ENCODE measurements at places on chromosomes 13 and 19.

DNA sequence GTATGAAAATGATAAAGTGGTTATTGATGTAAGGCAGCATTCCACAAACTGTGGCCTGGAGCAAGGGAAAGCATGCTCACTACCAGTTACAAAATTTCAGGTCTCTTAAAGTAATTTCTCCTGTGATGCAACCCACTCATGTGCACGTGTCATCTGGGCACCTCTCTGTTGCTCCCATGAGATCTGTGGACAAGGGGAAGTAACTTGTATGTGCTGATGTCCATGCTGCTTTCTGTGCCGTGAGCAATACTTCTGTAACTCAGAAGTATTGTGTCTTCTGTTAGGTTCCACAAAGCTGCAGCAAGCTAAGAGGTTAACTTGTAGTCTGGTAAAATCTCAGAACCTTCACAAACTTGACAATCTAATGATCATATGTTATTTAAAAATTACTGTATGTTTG is 930.0 kb upstream of the SLITRK6 start:
- no peak for DNase-seq

GRCh38 chr19:3276341-3276799 is 51.9 kb downstream of the CELF5 start:
- DNase-seq: peak; percentile 74

DNA sequence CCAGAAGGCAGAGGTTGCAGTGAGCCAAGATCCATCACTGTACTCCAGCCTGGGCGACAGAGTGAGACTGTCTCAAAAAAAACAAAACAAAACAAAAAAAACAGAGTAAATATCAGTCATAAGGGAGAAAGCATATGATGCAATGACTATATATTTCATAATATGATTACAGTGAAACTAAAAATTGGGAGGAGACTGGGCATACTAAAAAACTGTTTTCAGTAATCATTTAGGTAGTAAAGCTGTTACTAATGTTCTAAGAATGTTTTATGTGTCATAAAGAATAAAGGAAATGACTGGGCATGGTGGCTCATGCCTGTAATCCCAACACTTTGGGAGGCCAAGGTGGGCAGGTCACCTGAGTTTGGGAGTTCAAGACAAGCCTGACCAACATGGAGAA is 15.9 kb downstream of the ZNF573 start:
- DNase-seq: no peak

DNA sequence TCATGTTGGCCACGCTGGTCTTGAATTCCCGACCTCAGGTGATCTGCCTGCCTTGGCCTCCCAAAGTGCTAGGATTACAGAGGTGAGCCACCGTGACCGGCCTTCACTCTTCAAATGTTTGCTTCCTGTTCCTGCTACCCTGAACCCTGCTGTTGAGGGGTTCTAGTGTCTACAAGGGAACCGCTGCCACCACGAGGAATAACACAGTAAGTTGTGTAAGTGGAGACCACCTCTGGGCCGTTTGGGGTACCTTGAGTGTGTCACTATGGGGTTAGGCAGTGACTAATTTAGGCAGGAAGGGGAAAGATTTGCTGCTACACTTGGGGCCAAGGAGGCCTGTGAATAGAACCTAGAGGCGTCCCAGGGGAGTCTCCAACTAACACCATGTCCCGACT is 2.2 kb upstream of the MYADM start:
- no peak for DNase-seq

- no peak for DNase-seq
Measured at GRCh38 chr19:10180459-10180858, 14.3 kb downstream of the DNMT1 start.

- no peak for DNase-seq
Measured at GRCh38 chr19:48934837-48935236, 1.3 kb downstream of the DHDH start.

GRCh38 chr19:20968092-20968491 is 45.0 kb downstream of the ZNF85 start:
- no peak for DNase-seq

GRCh38 chr19:5292822-5293611 is 47.6 kb downstream of the PTPRS start:
- DNase-seq: no peak

- no peak for DNase-seq
Measured at GRCh38 chr19:8163759-8164158, 14.4 kb upstream of the FBN3 start.

GRCh38 chr13:78487707-78488106 is 115.6 kb downstream of the POU4F1 start:
- no peak for DNase-seq

DNA sequence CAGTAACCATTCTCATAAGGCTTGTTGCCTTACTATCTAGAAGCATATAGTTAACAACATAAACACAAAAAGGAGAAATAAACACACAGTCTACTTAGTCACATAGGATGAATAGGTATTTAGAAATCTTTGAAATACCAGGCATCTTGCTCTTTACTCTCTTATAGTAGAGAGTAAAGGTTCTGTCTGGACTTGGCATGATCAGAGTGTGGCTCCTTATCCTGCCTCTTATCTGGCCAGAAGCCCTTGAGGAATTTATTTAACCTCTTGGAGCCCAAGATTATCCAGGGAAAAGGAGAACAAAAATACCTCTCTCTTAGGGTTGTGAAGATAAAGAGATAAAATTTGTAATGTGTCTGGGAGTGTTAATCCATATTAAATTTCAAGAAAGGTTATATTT is 100.2 kb upstream of the MBNL2 start:
- DNase-seq: no peak

DNA sequence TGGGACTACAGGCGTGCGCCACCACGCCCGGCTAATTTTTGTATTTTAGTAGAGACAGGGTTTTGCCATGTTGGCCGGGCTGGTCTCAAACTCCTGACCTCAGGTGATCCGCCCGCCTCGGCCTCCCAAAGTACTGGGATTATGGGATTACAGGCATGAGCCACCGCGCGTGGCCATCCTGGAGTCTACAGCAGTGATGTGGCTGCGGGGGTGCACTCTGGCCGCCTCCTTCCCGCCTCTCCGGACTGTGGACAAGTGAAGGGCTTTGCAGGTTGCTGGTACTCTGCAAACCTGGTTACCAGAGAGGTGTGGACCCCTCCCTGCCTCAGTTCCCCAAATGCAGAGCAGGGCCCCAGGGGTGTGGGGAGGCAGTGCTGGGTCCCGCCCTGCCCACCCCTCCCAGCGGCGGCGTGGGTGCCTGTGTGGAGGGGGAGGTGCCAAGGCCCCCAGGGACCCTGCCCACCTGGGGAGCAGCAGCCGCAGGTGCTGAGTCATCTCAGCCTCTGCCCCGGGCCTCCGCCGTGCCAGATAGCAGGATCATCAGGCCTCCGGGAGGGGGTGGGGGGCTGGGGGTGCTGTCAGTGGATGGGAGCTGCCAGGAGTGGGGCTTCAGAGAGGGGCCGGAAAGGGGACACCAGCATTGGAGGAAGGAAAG is 23.1 kb downstream of the ARID3A start:
- no peak for DNase-seq

DNA sequence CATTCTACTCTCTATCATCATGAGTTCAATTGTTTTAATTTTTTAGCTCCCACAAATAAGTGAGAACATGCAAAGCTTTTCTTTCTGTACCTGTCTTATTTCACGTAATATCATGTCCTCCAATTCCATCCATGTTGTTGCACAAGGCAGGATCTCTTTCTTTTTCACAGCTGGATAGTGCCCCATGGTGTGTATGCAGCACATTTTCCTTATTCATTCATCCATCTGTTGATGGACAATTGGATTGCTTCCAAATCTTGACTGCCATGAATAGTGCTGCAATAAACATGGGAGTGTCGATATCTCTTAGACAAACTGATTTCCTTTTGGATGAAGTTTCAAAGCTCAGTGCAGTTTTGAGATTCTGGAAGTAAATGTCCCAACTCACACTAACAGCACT is 326.9 kb downstream of the FGF9 start:
- no peak for DNase-seq

DNA sequence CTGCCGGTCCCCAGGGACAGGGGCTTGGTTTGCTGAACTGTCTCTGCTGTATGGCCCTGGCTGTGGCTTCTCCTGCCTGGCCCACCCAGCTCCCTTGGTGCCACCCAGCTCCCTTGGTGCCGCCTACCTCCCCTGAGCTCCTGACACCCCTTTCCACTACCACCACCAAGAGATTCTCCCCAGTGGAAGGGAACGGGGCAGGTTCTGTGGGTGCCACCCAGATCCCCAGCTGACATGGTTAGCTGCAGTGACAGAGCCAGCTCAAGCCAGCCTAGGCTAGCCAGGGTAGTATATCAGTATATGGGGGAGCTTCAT is 28.5 kb upstream of the POP4 start:
- DNase-seq: no peak

DNA sequence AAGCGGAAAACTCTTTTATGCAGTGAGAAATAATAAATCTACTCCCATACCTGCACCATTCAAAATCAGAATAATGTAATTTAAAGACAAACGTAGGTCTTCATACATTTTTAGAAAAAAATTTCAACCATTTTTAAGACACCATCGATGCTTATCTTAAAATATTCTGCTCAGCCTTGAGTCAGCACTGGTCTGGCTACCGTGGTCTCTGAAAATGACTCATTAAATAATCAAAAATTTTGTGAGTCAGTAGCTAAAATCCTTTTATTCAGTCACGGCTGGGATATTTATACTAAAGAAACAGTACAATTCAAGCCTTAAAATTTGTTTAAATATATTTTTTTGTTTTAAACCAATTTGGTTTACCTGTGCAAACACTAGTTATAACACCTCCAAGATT is 2862.8 kb upstream of the PCDH20 start:
- DNase-seq: no peak

GRCh38 chr13:32969516-32969941 is 46.7 kb upstream of the KL start:
- DNase-seq: no peak

DNA sequence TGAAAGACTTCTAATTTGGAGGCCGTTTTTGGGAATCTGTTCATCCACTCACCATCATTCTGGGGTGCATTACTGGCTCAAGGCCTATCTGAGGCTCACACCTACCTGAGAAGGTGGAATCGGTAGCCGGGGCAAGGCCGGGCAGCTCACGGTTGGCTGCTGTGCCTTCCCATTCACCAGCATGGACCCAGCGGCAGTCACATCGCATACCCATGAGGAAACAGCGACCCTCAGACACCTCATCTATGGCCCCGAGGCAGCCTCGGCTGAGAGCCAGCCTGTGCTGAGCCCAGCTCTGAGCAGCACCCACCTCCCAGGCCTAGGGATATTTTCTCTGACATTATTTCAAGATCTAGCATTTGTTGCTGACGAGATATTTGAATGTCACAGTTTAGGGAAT is 130.5 kb downstream of the ATP11A start:
- no peak for DNase-seq

DNA sequence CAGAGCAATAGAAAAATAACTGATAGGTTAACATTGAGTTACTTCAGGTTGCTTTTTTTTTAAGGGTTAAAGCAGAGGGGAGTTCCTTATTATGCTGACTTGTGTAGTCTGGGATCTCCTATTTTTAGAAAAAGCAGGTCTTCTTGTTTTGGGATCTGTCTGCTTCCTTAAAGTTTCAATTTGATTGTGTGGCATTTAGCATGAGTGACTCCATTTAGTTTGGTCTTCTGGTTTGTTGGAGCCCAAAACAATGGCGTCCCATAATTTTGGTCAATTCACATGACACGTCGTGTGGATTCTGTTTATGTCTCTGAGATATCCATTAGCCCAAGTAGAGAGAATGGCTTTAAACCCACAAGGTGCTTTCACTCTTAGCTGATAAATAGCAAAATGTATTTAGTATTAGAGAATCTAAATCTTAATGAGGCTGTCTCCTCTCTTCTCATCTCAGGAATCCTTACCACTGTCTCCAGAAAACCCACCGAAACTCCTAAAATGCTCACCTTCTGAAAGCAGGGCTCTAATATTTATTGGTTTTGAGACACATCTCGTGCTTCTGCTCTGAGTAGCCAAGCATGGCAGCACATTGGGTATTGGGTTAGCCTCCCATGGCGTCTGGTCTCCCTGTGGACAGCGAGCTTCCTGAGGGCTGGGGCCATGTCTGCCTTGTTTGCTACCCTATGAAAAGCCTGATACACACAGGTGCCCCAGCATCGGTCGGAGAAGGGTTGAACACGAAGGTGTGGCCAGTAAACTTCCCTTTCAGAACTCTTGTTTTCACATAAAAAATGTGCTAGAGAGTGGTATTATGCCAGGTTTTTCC is 67.2 kb upstream of the GPR183 start:
- DNase-seq: no peak

DNA sequence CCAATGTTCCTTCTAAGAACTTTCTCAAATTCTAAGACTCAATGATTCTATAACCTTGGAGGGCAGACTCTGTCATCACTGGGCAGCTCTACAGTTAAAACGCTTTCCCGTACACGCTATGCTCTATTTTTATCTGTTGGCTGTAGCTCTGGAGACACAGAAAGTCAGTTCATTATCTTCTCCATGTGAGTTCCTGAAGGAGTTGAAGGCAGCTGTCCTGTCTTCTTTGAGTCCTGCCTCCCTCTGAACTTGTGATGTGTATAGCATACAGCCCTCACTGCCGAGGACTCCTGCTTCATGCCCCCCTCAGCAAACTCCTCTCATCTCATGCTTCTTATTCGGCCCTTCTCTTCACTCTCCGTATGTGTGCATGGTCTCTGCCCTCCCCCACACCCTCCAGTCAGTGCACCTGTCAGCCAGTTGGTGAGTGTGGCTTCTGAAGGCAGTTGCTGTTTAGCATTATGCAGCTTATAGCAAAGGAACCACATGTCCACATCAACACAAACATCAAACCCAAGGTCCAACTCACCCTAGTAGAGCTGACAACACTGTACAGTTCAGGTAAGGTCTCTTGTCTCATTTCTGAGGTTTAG is 504.9 kb downstream of the DIAPH3 start:
- DNase-seq: no peak

- DNase-seq: no peak
Measured at GRCh38 chr19:5337708-5338655, 2.6 kb downstream of the PTPRS start.

DNA sequence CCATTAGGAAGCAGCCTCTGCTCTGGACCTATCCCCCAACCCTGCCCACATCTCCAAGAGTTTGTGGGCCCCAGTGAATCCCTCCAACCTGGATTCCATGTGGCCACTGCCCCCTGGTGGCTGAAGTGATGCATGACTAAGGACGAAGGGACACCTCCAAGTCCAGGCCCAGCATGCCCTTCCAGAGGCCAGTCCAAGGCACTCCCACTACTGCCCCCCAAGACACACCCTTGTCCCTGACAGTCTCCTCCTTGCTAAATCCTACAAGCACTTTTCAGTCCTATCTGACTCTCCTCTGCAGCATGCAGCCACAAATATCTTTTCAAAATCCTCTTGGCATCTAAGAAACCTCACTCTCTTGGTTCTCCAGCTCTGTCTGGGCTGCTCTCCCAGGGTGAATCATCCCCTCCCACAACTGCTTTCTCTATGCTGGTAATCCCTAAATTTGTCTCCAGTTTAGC is 33.0 kb downstream of the DEDD2 start:
- DNase-seq: no peak

GRCh38 chr19:29324717-29325116 is 111.8 kb upstream of the UQCRFS1 start:
- no peak for DNase-seq

- DNase-seq: no peak
Measured at GRCh38 chr13:30463787-30464495, 1.8 kb downstream of the HMGB1 start.

DNA sequence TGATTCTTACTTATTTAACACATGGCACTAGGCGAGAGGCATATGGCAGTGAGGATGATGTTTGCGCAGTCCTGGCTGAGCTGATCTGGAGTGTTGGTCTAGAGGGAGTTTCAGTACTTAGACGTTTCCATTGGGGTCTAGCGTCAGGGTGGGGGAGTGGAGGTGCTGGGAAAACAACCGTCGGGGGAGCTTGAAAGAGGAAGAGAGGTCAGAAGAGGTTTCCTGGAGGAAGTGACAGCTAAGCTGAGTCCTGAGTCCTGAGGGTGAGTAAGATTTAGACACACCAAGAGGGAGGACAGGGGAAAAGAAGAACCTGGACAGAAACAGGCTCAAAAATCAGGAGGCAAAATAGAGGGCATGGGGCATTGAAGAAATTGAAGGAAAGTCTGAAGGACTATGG is 81.4 kb downstream of the ALOX5AP start:
- no peak for DNase-seq
